Caki2 (cell line): ENCODE measurements at places on chromosomes 6 and 20. TPM values are rescaled to one million over a fixed set of nuclear protein-coding genes. Genes with fewer than 3 reads are reported as not detected.

Gene CYP39A1
- 0.95 and 8.9 TPM in 2 replicates for total RNA-seq

Gene SUN5
- not detected in 2 replicates for total RNA-seq

Gene CUL9
- total RNA-seq: 10.6 and 15.7 TPM in 2 replicates

Gene PTCHD4
- total RNA-seq: 13.5 and 16.2 TPM in 2 replicates
